H9 (cell line): ENCODE measurements at places on chromosomes 3 and 15. TPM values are rescaled to one million over a fixed set of nuclear protein-coding genes. Genes with fewer than 3 reads are reported as not detected.

RNF123 gene
- total RNA-seq: 39.9 and 40.6 TPM in 2 replicates

CTXN2 gene
- total RNA-seq: 0.11 TPM in 2 replicates

LMAN1L gene
- total RNA-seq: not detected in 2 replicates

SCAMP2 gene
- 49.0 and 50.2 TPM in 2 replicates for total RNA-seq

SLC6A11 gene
- total RNA-seq: 1.5 and 1.9 TPM in 2 replicates

CYP11A1 gene
- 1.7 and 2.3 TPM in 2 replicates for total RNA-seq
